Type B pancreatic cell (in vitro differentiated cells): ENCODE measurements at places on chromosomes 6 and 20.

GRCh38 chr6:126307849-126308248 is 32.1 kb upstream of the CENPW start:
- no peak for DNase-seq

DNA sequence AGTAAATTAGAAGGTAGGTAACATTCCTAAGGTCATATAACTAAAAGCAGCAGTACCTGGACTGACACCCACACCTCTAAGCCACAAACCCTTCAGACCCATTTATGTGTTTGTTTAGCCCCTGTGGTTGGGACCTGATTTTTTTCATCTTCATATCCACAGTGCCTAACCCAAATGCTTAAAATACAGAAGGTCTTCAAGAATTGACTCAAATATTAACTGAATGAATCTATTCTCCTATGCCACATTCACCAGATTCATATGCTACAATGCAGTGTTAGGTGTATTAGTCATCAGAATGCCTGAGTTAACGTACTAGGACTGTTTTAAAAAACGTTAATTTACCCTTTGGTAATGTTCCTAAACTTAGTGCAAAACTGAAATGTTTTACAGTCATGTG is 124.8 kb downstream of the AHI1 start:
- no peak for DNase-seq

GRCh38 chr6:52511572-52512151 is 65.2 kb downstream of the TRAM2 start:
- DNase-seq: no peak

DNA sequence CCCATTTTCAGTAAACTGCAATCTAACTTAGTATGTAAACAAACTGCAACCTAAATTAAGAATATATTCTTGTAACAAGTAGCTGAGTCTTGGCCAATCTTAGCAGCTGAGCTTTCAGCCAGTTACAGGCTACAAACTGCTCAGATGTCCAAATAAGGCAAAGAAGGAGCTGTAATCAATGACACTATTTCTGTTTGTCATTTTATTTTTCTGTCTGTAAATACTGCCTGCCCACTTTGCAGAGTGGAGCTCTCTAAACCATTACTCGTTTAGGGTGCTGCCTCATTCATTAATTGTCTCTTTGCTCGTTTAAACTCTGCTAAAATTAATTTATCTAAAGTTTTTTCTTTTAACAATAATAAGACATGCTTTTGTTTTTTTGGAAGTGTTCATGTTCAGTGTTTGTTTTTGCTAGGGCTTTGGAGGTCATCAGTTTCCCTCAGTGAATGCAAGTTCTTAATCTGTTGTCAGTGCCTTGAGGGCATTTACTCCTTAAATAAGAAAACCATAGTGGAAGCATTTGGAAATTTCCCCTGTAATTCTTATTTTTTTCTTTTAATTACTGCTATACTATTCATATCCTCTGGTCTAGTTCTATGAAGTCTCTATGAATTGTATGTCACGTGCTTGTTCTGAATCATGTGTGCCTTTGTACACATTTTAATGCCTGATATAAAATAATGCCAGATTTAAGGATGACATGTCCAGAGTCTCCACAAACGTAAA is 3.6 kb upstream of the PRL start:
- DNase-seq: no peak

DNA sequence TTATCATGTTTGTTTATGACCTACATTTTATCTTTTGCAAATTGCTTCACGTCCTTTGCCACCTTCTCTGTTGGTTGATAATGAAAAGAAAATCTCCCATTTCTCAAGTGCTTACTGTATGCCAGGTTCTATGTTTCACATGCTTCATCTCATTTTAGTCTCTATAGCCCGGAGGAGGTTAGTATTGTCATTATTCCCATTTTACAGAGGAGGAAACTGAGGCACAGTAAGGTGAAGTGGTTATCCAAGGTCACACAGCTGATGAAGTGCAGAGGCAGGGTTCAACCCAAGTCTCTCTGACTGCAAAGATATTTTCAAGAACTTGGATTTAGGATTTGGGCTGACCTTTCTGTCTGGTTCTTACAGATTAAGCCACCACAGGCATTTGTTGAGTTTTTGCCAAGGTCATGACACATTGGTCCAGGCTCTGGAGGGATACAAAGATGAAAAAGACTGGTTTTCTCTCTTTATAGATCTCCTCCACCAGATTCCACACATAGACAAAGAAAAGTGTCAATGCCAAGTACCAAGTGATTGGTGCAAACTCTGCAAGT is 20.6 kb downstream of the CNBD2 start:
- no peak for DNase-seq

DNA sequence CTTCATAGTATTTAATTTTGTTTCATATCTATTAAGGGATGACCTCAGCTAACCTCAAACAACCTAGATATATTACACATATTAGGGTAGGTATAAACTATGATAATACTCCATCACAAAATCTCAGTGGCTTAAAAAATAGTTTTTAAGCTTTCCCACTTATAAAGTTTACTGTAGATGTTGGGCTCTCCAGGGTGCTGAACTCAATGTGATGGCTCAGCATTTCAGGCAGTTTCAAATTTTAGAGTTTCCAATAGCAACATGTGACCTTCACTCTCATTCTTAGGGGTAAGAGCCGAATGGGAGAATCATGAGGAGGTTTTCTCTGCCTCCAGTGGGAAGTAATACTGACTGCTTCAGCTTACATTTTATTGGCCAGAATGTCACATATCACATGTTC is 357.3 kb downstream of the MEI4 start:
- DNase-seq: no peak

- no peak for DNase-seq
These were observed 82.8 kb upstream of the ZNF217 start for GRCh38 chr20:53676519-53676822.

DNA sequence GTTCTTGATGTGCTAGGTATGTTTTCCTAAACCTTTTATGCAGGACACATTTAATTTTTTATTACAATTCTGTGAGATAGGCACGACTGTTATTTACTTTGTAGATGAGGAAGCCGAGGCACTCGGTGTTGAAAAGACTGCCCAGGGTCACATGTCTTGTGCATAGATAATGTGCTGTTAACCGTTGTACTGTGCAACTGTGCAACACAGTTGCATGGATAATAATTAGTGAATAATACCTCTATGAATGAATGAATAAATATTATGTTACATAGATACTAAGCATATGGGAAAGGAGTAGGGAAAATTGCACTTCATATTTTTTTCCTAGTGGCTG is 60.3 kb upstream of the DEK start:
- no peak for DNase-seq

- no peak for DNase-seq
These were observed 14.6 kb upstream of the FRMD1 start for GRCh38 chr6:168093634-168094033.

DNA sequence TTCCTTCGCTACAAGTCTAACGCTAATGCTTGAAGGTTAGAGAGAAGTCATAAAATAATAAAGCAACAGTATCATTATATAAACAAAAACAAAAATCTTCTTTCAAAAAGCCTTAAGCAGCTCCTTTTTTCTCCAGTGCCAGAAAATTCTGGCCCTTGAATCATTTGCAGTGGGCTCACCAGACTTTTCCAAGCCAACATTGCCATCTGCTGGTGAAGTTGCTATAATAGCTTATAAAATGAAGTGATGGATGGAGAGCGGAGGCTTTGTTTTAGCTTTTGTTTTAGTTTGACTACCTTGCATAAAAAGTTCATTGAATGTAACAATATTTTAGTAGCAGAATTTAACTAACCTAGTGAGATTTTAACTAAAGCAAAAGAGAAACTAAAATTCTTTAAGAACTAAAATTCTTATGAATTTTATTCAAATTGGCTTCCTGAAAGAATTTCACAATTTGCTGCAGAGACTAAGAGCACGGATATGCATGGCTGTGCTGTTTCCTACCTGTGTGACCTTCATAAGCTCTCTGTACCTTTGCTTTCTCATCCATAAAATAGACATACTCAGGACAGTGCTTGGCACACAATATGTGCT is 44.8 kb upstream of the SLC2A12 start:
- no peak for DNase-seq

DNA sequence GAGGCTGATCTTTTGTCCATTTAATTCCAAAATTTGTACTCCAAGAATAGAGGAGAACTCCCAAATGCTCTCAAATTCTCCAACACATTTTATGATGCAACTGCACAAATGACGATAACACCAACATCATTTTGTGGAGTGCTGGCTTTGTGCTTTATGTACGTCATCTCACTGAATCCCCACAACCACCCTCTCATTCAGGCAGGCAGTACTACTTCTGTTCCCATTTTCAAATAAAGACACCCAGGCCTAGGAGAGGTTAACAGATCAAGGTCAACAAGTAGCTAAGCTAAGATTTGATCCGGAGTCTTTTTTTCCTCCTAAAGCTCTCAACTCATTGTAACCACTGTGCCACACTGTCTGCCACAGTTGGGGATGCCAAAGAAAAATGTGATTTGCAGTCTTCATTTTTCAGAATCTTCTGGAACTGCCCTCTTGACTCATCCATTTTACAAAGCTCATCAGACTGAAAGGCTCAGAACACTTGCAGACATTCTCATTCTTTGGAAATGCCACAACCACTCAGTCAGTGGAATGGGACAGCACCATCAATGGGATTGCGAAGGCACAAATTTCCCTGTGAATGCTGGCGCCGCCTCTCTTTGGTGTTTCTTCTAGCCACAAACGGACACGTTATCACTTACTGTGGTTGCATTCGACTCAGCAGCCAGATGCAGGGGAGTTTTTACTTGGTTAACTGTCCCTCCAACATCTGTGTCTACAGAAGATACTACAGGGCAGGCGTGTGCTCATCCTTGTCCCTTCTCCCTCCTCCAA is 184.4 kb downstream of the GJA10 start:
- DNase-seq: no peak

DNA sequence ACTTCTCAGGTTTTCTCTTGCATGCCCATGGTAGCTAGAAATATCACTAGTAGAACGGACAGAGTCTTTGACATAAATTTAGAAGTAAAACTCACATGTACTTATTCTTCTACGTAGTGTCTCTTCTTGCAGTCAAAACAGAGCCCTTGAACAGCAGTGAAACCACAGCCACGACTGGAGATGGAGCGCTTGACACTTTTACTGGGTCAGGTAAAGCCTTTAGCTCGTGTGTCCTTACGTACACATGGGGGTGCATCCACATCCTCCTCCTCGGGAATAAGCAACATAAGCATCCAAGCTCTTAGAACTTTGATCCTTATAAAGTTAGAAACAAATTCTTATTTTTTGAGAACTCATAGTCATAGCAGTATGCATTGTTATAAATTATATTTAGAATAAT is 215.3 kb downstream of the EYA4 start:
- no peak for DNase-seq

GRCh38 chr6:148521586-148521985 is 178.9 kb downstream of the SASH1 start:
- no peak for DNase-seq

DNA sequence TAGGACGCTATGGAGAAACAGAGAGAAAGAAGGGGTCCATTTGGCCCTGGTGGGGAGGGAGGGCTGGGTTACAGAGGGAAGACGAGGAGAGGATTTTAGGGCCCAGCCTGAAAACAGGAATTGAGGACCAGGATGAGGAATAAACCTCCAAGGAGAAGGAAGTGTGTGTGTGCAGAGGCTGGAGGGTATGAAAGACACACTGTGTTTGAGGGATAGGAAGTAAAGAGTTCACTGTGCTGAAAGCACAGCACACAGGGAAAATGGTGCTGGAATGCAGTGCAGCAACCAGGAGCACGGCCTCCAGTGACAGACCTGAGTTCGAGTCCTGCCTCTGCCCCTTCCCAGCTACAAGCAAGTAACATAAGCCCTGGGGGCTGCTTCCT is 7.8 kb downstream of the MBOAT1 start:
- DNase-seq: no peak

GRCh38 chr20:25676164-25676809 is 20.4 kb downstream of the ZNF337 start:
- DNase-seq: no peak

GRCh38 chr6:158879180-158879579 is 60.0 kb upstream of the EZR start:
- DNase-seq: no peak

GRCh38 chr6:35310265-35310831 is 12.7 kb downstream of the DEF6 start:
- no peak for DNase-seq

GRCh38 chr6:28922004-28922820 is 1.6 kb downstream of the TRIM27 start:
- no peak for DNase-seq

DNA sequence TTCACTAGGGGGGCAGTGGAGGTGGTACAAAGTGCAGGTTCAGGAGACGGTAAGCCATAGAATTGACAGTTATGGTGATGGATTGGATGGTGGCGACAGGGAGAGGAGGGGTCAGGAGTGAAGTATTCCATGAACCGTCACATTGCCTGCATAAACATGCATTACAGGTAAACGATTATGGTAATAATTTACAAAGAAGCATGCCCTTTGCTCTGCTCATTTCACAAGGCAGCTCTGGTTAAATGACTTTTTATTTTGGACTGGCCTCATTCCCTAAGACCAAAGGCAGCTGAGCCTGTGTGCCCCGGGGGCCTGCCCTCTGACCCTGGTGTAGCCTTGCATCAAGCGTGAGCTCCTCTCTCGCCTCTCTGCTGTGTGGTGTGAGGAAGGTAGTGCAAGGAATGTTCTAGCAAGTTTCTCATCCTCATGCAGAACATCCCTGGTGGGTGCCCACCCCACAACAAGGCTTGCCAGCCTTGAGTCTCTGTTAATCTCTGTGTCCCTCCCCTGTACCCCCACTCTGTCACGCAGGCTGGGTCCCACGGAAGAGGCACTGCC is 59.0 kb downstream of the PPP1R14C start:
- no peak for DNase-seq

GRCh38 chr6:15244620-15245360 is 1.1 kb upstream of the JARID2 start:
- peak; percentile 75 for DNase-seq

- no peak for DNase-seq
These were observed 12.1 kb upstream of the DDX27 start for GRCh38 chr20:49207076-49207475.

DNA sequence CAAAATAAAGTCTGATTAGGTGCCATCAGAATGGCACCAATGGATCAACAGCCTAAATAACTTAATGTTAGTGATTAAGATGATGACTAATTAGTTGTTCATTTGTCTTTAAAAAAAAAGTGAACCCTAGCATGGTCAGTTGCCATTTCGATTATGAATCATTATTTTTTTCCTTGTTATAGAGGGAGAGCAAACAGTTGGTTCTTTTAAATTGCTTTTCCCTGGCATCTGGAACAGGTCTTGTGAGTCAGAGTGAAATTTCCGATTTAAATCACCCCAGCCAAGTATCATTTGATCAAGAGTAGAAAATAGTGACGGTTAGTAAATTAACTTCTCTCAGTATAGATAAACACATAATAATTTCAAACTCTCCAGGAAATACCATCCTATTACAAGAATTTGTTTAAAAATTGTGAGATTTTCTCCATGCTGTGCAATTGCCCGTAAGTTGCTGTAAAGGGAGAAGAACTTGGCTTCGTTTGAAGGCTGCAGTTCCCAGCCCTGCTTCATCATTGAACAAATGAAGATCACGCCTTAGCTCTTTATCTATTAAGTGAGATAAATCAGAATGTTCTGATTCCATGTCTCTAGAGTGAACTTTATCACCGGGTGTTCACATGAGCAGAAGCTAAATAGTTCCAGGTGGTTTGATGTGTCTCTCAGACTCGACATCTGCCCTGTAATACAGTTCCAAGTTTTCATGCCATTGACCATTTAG is 741.3 kb downstream of the DOK5 start:
- no peak for DNase-seq

- DNase-seq: no peak
These were observed 56.9 kb upstream of the ENPP4 start for GRCh38 chr6:46072866-46073265.

GRCh38 chr6:53344969-53345368 is 3.8 kb downstream of the ELOVL5 start:
- no peak for DNase-seq

- no peak for DNase-seq
These were observed 37.3 kb downstream of the TAF4 start for GRCh38 chr20:62028384-62028783.
